ENCODE measurements at places on chromosomes 1 and 21.

DNA sequence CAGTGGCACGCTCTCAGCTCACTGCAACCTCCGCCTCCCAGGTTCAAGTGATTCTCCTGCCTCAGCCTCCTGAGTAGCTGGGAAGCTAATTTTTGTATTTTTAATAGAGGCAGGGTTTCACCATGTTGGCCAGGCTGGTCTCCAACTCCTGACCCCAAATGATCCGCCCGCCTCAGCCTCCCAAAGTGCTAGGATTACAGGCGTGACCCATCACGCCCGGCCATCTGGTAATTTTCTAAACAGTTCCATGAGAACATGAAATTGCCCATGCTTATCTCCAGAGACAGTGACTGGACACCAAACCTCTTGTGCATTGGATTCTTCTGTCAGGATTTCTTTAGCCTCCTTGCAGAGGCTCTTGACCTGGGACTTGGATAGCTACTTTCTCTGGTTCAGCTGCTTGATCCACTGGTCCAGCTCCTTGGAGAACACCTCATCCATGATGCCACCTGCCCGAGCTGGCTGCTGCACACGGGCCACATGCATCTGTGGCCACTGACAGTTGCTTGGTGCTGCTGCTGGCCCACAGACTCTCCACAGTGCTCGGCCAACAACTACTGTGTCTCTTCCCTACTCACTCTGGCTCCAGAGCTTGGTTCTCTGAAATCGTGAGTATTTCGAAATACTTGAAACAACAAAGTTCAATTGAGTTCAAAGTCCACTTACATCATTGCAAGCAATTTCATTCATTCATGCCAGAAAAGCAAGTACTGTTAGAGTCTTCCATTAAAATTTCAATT, 40.0 kb upstream of the CTPS1 start:
- DNase-seq = peak; percentile 67

GRCh38 chr1:176989754-176990153, 174.8 kb downstream of the ASTN1 start:
- DNase-seq = no peak

- DNase-seq = no peak
These were observed 25.9 kb downstream of the CYP2J2 start for GRCh38 chr1:59900640-59901039.

- no peak for DNase-seq
These were observed 15.5 kb upstream of the RPS6KC1 start for GRCh38 chr1:213035573-213035972.

DNA sequence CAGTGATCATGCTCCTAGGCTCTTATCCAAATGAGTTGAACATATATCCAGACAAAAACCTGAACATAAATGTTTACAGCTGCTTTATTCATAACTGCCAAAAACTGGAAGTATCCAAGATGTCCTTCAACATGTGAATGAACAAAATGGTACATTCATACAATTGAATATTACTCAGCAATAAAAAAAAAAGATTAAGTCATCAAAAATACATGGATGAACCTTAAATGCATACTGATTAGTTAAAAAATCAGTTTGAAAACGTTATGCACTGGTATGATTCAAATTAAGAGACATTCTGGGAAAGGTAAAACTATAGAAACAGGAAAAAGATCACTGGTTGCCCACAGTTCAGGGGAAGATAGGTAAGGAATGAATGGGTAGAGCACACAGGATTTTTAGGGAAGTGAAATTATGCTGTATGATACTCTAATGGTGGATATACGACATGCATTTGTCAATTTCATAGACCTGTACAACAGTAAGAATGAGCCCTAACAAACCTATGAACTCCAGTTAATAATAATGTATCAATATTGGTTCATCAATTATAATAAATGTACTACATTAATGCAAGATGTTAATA, 3.1 kb downstream of the LRRC40 start:
- DNase-seq = no peak

- DNase-seq = no peak
These were observed 33.0 kb upstream of the S100A7 start for GRCh38 chr1:153493343-153493960.

DNA sequence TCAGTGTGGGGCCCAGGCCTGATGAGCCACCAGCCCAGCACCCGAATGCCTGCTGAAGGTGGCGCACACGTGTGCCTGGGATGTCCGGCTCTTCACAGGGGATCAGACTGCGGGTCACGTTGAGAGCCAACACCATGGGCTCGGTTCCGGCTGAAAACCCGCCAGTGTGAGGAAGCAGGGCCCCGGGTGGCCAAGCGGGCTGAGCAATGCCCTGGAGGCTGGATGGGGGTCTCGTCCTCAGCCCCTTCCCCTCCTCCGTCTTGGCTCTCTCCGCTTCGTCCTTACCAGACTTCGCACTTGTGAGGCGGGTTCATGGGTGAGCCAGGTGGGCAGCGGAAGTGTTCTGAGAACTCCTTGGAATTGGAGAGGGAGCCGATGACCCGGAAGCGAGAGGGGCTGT, 43.0 kb upstream of the EIF4G3 start:
- DNase-seq = no peak

DNA sequence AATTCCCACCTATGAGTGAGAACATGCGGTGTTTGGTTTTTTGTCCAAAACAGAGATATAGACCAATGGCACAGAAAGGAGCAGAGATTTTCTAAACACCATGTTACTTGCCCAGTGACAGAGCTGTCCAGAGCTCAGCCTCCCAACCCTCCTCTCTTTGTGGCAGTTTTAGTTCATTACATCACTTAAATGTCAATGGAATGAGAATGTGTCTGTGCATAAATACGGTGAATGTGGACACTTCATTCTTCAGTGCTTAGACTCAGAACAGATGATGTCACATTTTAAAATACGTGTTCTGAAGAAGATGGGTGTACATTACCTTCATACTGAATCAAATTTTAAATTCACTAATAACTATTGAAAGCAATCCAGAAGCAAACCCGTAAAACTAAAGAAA, 374.9 kb downstream of the DSCAM start:
- no peak for DNase-seq

DNA sequence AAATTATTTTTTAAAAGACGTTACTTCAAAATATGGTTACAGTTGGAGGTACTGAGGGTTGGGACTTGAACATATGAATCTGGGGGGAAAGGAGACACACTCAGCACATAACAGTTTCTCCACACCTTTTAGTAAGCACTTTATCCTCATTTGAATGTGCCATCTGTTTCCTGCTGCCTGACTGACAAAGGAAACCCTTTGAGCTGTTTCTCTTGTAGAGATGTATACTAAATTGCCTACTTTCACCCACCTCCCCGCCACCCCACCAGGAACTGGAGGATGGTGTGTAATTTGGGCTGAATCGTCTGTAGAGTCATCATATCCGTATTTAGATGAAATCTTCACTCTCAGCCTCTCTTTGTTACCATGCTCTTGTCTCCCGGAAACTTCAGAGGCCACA, 108.1 kb downstream of the KAZN start:
- DNase-seq = no peak

DNA sequence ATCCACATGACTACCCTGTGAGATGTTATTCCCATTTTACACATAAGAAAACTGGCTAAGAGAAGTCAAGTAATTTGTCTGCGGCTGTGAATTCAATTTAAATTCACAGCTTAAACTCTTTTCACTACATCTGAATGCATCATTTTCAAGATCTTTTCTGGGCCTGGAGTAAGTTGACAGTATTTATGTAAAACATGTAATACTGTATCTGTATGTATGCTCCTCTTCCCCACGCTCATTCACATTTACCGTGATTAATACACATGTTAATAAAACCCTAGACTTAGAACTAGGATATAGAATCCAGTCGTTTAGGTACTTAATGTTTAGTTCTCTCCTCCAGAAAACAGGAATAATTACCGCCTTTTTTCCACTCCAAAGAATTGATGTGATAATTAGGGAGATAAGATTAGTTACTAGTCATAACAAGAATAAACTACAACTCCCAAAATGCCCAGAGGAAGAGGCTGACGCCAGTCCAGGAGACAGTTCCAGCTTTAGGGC, 442 bp upstream of the PPP1R12B start:
- no peak for DNase-seq

GRCh38 chr21:15020797-15021196, 44.0 kb downstream of the NRIP1 start:
- DNase-seq = no peak

- no peak for DNase-seq
These were observed 62.5 kb upstream of the ARHGAP29 start for GRCh38 chr1:94299627-94300553.

- no peak for DNase-seq
These were observed 1.2 kb downstream of the GPR88 start for GRCh38 chr1:100538913-100539835.

DNA sequence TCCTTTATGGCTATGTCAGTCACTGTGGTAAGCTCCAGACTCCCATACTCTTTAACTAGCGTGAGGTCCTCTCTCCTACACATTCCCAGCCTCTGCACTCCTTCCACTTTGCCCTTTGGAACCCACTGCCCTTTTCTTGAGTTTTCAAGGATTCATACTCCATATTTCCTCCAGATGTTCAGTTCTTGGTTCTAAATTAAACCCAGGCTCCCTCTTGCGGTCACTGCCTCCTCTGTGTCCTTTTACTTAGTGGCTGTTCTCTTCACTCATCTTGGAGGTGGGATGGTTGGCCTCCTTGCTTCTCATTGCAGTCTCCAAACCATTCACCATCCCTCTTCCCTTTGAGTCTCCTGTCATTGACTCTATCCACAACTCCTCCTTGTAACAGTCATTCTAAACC, 208.1 kb downstream of the TGFB2 start:
- DNase-seq = no peak

DNA sequence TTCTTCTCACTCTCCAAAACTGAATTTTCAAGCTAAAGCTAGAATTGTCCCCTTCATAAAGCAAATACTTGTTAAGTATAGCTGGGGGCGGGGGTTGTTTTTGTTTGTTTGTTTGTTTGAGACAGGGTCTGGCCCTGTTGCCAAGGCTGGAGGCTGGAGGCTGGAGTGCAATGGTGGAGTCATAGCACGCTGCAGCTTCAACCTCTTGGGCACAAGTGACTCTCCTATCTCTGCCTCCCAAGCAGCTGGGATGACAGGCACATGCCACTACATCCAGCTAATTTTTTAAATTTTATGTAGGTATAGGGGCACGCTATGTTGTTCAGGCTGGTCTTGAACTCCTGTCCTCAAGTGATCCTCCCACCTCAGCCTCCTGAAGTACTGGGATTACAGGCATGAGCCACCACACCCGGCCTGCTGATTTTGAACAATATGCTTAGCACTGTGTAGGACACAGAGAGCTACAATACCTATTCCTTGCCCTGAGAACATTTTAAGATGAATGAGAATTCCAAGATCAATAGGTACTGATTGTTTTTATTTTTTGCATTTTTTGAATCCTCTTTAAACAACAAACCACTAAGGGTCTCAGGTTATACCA, 42.2 kb downstream of the PCNX2 start:
- DNase-seq = no peak

DNA sequence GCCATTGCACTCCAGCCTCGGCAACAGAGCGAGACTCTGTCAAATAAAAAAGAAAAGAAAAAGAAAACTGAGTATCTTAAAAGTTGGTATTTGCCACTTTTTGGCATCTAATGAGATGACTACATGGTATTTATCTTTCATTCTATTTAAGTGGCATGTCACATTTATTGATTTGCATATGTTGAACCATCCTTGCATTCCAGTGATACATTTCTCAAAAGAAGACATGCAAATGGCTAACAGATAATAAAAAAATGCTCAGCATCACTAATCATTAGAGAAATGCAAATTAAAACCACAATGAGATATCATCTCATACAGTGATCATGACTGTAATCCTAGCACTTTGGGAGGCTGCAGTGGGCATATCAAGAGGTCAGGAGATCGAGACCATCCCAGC, 28.1 kb downstream of the SFPQ start:
- DNase-seq = no peak

DNA sequence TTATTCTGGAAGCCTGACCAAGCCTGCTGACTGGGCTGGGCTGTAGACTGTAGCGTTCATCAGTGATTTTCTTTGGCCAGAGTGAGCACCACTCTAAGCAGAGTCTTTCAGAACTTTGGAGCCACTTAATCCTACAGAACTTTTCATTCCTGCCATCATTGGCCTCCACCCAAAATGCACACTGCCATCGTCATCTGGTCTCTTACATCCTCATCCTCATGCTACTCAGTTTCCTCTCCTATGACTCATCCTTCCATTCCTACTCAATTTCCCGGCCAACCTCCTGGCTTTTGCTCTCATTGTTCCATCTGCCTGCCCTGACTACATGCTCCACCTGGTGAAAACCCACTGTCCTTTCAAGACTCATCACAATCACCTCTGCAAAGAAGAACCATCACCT, 233.8 kb upstream of the USP25 start:
- DNase-seq = no peak

GRCh38 chr1:64065571-64065970, 137.9 kb upstream of the UBE2U start:
- no peak for DNase-seq

GRCh38 chr1:21674957-21675356, 5.8 kb upstream of the RAP1GAP start:
- DNase-seq = no peak

DNA sequence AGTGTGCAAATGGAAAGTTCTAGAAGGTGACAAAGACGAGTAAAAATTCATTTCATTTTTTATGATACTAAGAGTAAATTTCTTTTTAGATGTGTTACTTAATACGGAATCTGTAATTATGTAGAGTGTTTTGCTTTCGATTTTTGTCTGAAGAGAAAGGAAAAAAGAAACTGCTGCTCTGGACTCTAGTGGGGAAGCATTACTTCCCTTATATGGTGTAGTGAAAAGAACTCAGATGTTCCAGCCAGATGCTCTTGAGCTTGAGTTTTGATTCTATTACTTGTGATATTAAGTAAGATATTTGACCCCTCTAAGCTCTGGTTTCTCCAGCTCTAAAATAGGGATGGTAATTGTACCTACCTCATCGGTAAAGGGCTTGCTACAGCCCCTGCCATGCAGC, 12.2 kb upstream of the GPR161 start:
- no peak for DNase-seq

- DNase-seq = peak; percentile 23
These were observed 30.0 kb upstream of the AGPAT3 start for GRCh38 chr21:43835050-43835449.

DNA sequence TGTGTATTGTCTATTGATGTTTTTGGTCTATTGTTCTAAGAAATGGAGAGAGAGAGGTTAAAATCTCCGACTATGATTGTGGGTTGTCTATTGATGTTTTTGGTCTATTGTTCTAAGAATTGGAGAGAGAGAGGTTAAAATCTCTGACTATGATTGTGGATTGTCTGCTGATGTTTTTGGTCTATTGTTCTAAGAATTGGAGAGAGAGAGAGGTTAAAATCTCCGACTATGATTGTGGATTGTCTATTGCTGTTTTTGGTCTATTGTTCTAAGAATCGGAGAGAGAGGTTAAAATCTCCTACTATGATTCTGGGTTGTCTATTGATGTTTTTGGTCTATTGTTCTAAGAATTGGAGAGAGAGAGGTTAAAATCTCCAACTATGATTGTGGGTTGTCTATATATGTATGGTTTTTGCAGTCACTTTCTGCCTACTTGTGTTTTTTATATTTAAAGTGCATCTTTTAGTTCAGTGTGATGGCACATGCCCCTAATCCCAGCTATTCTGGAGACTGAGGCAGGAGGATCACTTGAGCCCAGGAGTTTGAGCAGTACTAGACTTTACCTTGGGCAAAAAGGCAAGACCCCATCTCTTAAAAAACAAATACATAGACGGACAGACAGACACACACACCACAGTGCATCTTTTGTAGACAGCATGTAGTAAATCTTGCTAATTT, 16.2 kb downstream of the C1orf159 start:
- DNase-seq = no peak

GRCh38 chr1:215407575-215407974, 159.5 kb upstream of the KCTD3 start:
- DNase-seq = no peak
